ENCODE measurements at places on chromosomes 12 and 14.

- no peak for DNase-seq
These were observed 23.0 kb downstream of the KCNJ8 start for GRCh38 chr12:21751517-21751916.

GRCh38 chr14:54025661-54026060 is 69.0 kb upstream of the BMP4 start:
- DNase-seq: peak; percentile 32

DNA sequence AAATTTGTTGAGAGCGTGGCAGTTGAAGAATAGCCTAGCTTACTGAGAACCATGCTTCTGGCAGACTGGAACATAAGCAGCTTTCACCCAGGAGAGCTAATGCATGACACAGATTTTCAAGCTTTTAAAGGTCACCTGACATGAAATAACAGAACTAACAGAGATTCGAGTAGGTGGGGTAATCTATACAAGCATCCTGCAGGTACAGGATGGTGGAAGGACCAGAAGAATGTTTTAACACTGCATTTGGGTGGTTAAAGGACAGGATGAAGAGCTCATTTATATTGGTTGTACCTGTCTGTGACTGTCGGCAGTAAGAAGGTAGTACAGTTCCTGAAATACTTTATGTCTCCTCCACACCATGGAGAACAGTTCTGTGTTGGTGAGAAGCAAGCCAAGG is 8.9 kb downstream of the PELI2 start:
- DNase-seq: no peak

DNA sequence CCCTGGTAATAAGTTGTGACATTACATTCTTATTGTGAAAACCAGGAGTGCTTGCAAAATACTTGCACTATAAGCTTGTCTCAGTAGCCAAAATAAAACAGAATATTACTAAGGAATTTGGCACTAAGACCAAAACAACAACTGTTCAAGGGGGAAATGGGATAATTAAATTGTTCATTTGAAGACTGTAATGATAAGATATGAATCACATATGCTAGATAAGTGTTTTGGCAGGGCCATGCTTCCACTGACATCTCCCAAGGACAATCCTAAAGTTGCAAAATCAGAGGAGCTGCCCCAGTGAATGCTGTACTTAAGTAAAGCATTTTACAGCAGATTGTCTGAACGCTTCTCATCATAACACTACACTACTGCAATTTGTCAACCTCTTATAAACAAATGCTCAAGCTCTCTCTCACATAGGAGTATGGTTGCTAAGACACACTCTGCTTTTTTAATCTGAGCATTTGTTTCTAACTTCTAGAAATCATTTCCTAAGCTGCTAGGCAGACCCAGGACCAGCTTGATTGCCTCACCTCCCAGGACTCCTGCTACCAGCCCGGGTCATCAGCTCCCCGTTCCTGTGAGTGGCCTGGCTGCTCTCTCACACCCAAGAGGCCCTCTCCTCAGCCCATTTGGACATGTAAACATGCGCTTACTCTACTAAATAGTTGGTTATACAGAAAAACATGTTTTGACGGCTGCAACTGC is 191.5 kb downstream of the PAX9 start:
- DNase-seq: no peak

- no peak for DNase-seq
These were observed 54.2 kb upstream of the BCL2L14 start for GRCh38 chr12:12016284-12017100.

DNA sequence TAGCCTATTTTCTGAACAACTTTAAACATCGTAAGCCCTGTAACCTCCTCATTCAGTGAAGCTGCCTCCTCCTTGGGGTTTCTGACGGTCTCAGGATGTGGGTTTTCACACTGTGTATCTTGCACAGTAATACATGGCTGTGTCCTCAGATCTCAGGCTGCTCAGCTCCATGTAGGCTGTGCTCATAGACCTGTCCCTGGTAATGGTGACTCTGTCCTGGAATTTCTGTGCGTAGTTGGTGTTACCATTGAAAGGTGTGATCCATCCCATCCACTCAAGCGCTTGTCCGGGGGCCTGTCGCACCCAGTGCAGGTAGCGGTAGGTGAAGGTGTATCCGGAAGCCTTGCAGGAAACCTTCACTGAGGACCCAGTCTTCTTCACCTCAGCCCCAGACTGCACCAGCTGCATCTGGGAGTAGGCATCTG is 980.5 kb downstream of the TMEM121 start:
- no peak for DNase-seq

- DNase-seq: no peak
These were observed 60.5 kb downstream of the SLC38A1 start for GRCh38 chr12:46208370-46208769.

DNA sequence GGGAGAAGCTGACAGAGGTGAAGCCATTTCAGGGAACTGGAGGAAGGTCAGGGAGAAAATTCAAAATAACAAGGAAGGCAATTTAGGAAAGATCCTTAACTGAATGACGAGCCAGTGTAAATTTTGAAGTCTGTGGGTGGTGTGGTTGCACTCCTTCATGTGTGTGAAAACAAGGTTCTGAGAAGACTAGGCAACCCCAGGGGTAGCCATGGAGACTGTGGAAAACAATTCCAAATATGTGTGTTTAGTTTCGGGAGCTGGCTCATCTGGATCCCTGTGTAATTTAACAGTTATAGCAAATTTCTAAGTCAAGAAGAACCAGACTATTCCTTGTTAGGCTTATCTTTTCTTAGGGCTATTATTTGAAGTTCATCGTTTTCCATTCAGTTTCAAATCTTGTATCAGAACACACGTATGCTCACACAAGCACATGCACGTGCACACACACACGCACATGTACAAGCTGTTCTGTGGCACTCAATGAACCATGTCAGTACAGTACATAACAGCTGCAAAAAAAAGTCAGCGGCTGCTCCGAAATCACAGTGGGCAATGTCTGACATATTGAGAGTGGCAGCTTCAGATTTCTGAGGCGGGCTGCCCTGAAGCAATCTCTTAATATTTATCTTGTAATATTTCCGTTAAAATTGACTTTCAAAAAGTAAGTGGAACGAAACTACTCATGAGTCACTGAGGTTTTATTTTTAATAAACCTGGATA is 411.2 kb downstream of the AEBP2 start:
- DNase-seq: no peak

DNA sequence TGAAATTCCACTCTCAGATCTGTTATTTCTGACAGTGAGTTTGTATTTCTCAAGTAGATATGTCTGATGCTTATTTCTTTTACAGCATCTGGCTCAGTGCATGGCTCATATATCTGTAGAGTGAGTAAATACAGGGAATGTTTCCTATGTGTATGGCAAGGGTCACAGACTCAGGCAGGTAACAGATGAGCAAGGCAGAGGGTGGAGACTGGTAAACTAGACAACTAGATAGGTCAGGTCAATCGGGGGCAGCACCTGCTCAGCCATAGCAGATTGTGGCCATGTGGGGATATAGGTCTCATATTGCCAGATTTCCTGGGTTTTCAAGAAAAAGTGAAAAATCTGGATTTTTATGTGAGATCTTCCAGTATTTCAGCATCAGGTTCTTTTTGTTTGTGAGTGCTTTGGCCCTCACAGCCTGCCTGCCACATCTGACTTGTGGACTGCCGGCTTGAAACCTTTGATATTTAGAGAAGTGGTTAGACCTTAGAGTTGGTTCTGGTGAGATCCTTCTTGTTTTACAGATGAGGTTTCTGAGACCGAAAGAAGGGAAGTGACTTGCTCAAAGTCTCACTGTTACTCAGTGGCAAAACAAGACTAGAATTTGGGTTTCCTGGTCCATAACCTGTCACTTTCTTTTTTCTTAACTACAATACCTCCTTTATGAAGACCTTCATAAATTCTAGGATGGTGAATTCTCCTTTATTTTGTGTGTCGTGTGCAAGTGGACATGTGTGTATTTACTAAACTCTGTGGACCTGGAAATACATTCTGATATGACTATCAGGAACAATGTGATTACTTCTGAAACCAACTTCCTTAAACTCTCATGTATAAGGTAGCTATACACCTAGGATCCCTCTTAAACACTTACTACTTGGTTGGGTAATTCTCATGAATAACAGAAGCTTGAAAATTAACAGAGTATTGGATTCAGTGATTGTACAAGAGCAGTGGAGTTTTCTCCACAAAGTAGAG is 34.4 kb downstream of the PROX2 start:
- no peak for DNase-seq

- DNase-seq: peak; percentile 87
These were observed 33.4 kb upstream of the RNASE3 start for GRCh38 chr14:20857630-20858261.

DNA sequence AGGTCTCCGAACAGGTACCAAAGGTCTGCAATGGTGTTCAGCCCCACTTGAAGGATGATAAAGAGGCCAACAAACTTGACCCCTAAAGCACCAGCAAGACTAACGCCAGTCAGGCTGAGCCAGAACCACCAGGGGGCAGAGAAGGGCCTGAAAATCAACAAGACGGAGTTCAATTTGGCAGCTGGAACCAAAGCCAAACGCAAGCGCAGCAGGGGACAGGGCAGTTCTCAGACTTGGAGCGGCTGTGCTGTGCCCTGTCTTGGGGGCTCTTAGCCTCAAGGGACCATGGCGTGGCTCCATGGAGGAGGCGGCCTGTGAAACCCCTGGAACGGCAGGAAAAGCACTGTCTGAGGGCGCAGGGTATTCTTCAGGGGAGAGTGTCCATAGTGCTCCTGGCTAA is 19.6 kb downstream of the POMT2 start:
- DNase-seq: peak; percentile 97

DNA sequence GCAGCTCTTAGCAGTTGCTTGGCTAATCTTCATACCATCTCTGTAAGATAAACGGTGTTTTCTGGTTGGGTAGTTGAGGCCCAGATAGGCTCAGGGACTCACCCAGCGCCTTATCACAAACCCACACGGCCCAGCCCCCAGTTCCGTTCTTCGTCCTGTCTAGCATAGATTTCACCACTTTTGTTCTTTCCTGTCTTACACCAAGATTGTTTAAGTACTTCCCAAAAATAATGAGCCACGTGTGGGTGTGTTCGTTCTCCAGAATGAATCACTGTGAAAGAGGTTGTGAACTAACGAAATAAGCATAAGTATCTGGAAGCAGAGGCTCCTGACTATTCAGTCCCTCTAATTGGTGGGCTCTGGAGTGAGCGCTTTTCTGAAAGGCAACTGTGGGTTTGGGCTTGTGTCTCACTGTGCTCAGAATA is 21.4 kb downstream of the ACVR1B start:
- DNase-seq: no peak

GRCh38 chr12:65937161-65937641 is 112.9 kb downstream of the HMGA2 start:
- DNase-seq: no peak

- peak; percentile 42 for DNase-seq
These were observed 6.3 kb downstream of the COPS7A start for GRCh38 chr12:6730169-6730568.

DNA sequence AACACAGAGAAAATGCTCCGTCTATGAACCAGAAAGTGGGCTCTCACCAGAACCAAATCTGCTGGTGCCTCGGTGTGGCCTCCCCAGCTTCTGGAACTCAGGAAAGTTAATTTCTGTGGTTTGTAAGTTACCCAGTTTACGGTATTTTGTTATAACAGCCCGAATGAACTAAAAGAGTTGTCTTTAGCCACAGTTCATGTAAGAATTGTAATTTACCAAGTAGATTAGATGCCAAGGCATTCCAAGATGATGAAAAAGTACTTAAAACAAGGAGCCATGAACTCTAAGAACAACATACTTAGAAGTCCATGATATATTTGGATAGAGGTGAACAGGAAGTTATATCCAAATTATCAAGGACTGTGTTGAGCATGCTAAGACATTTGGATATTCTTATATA is 259.9 kb upstream of the GARIN6 start:
- no peak for DNase-seq

GRCh38 chr12:132445884-132446632 is 43.9 kb upstream of the FBRSL1 start:
- DNase-seq: peak; percentile 98

- no peak for DNase-seq
These were observed 5.3 kb downstream of the TRMT5 start for GRCh38 chr14:60975551-60975950.

GRCh38 chr12:59086126-59086525 is 165.8 kb upstream of the LRIG3 start:
- DNase-seq: no peak

- no peak for DNase-seq
These were observed 264.4 kb downstream of the TMEM117 start for GRCh38 chr12:44100264-44100663.

GRCh38 chr12:51183816-51184215 is 10.9 kb upstream of the TFCP2 start:
- peak; percentile 20 for DNase-seq

GRCh38 chr12:62621101-62621638 is 154.5 kb downstream of the MON2 start:
- no peak for DNase-seq

- DNase-seq: no peak
These were observed 1085.0 kb upstream of the TMEM132C start for GRCh38 chr12:127182018-127182417.

GRCh38 chr12:59041241-59042121 is 121.2 kb upstream of the LRIG3 start:
- no peak for DNase-seq

DNA sequence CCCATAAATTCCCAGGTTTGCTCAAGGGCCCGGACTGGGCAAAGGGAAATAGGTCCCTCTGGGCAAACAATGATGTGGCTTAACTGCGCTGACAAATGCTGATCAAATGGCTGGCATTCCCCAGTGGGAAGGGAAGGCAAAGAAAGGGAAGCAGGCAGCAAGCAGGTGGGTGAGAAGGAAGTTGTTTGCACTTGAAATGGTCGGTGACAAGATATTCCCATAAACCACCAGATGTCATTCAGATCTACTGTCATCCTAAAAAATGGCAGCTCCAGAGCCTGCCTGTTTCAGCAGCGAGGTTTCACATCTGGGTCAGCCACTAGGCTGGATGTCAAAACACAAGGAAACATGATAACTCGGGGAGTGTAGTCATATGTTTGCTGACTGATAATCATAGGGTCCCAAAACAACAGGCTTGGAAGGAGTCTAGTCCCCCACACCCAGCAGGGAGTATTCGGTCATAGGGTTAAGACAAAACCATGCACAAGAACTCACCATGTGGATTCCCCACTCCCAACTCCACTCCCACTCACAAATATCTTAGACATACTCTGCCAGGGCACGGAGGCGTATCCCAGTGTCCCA is 37.9 kb upstream of the MDM1 start:
- no peak for DNase-seq

GRCh38 chr14:98754343-98755020 is 517.5 kb downstream of the BCL11B start:
- DNase-seq: no peak

- peak; percentile 83 for DNase-seq
These were observed 24.1 kb downstream of the DDX47 start for GRCh38 chr12:12837025-12837812.

- peak; percentile 92 for DNase-seq
These were observed at the start of gene CKB for GRCh38 chr14:103522649-103523574. Gene CKB (minus strand): TSS chr14:103522830. CDS start chr14:103522493, 337 bp downstream.

DNA sequence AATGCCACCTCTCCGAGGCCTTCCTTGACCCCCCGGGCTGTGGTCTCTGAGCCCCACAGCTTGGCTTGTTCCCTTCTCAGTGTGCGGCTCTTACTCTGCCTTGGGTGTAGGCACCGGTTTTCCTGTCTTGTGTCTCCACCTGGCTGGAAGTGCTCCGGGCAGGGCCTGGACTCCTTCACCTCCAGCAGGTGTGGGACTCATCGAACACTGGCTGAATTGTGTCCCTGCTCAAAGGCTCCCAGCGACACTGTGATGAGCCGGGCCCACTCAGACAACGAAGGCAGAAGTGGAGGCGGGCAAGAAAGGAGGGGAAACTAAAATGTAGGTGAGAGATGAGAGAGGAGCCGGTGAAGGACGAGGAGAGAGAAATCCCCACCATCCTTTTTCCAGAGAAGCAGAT is 18.0 kb downstream of the TMEM63C start:
- no peak for DNase-seq

- DNase-seq: no peak
These were observed 201.2 kb downstream of the NTF3 start for GRCh38 chr12:5633106-5633505.

Measured in GM23338 (cell line).